ENCODE measurements at places on chromosomes 12 and 14.

DNA sequence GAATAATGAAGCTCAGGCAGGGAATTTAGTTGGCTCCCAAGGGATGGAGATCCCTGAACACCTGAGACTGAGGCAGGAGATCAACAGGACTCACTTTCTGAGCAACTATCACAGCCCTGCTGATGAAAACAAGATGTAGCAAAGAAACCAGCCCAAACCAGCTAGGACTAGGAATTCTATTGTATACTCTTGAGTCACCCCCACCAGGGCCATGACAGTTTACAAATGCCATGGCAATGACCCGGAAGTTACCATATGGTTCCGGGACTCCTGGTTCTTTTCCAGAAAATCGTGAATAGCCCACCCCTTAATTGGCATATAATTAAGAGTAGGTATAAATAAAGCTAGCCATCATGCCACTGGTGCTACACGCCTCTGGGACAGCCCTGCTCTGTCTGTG, 46.0 kb upstream of the OASL start:
- no peak for DNase-seq

GRCh38 chr14:61484031-61484430, 162.7 kb downstream of the PRKCH start:
- DNase-seq, result no peak

- no peak for DNase-seq
Measured at GRCh38 chr12:68364328-68364727, 32.2 kb upstream of the MDM1 start.

GRCh38 chr12:24803430-24804245, 145.3 kb downstream of the BCAT1 start:
- DNase-seq, result no peak

DNA sequence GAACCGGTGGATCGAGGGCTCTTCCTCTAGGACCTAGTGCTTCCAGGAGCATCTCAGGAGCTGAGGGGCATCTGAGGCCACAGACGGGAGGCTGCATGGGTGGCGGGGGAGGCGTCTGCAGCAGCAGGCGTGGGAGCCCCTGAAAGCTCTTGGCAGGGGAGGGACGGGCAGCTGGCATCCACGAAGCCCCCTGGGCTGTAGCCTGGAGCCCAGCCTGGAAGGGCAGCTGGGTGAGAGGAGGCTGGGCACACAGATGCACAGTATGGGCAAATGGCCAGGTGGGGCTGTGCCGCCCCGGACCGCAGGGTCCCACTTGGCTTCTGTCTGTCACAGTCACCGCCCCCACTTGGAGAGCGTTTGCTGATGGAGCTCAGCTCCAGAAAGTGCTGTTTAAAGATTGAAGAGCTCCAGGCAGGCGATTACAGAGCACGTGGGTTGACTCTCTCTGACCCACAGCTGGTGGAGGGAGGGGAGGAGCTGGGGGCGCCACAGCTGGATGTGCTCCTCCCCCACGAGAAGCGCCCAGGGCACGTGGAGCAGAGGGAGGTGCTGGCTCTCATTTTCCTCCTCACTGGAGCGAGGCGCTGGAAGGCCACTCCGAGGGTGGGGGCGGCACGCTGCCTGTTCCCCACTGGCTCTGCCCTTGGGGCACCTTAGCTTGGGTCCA, 155.0 kb upstream of the C14orf180 start:
- no peak for DNase-seq

- no peak for DNase-seq
Measured at GRCh38 chr12:58926586-58926985, 6.3 kb upstream of the LRIG3 start.

- DNase-seq, result no peak
Measured at GRCh38 chr12:12167847-12168246, 97.1 kb downstream of the BCL2L14 start.

GRCh38 chr12:119274636-119275065, 59.9 kb upstream of the CCDC60 start:
- no peak for DNase-seq

DNA sequence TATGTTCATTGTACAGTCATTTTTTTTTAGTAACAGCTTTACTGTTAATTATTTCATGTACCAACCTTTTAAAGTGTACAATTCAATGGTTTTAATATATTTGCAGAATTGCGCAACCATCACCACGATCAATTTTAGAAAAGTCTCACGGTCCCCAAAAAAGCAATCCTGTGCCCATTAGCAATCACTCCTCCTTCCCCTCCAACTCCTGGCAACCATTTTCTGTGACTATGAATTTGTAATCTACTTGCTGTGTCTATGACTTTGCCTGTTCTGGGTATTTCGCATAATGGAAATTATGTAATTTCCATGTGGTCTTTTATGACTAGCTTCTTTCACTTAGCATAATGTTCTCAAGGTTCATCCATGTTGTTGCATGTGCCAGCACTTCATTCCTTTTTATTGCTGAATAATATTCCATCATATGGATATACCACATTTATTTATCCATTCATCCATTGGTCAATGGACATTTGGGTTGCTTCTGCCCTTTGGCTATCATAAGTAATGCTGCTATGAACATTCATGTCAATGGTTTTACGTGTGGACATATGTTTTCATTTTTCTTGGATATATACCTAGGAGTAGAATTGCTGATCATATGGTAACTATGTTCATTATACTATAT, 9.9 kb downstream of the KICS2 start:
- no peak for DNase-seq

DNA sequence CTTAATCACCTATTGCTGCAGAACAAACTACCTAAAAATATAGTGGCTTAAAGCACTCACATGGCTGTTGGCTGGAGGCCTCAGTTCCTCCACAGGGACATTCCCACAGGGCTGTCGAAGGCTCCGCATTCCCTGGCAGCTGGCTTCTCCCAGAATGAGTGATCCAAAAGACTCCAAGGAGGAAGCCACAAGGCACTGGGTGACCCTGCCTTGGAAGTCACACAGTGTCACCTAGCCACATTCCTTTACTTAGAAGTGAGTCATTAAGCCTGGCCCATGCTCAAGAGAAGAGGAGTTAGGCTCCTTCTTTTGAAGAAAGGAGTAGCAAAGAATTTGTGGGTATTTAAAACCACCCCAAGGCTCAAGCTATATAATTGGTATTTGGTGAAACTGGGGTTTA, 63.9 kb upstream of the MAP1LC3B2 start:
- no peak for DNase-seq

- no peak for DNase-seq
Measured at GRCh38 chr12:22532317-22532716, 12.0 kb downstream of the C2CD5 start.

DNA sequence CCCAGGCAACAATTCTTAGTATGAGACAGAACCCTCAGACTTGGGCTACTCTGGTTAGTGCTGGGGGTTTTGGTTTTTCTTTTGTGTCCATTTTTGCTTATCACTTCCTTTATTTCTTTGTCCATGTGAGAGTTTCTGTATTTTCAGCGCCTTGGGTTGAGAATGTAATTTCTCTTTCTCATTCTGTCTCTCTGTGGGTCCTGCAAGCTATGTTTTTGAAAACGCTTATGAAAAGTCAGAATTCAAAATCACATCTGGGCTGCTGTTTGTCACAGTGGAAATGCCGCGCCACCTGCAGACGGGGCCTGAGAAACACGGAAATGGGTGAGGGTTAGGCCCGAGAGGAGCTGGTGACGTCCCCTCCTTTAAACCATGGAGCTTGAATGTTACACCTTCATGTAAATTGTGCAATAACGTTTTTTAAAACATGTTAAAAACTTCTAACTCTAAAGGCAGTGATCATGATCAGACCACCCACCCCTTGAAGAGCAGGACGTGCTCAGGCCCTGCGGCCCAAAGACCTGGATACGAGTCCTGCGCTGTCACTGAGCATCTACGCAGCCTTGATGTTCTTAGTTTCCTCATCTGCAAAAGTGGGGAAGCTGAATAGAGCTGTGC, 26.1 kb downstream of the JDP2 start:
- DNase-seq, result no peak

DNA sequence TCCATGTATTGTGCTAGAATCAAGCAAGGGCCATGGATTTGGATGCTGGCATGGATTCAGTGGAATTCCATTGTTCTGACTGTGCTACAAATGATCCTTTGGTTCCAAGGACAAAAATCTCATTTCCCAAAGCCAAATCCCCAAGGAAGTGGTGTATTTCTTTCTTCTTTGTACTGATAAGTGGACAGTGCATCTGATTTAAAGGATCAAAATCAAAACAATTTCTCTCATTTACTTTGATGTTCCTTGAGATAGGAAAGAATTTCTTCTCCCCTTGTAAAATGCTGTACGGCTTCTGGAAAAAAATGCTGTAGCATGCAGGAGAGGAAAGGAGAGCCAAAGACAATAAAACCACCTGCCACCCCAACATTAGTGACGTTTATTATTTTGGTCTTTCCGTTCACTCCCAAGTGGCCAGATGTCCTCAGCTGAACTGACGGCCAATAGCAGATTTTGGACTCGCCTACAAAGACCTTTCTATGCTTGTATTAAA, 185.7 kb downstream of the PRKD1 start:
- DNase-seq, result peak; percentile 16

- no peak for DNase-seq
Measured at GRCh38 chr12:41367726-41368405, 179.7 kb downstream of the PDZRN4 start.

- DNase-seq, result no peak
Measured at GRCh38 chr12:105033851-105034250, 47.7 kb downstream of the NOPCHAP1 start.

GRCh38 chr12:79058342-79058741, 193.8 kb downstream of the SYT1 start:
- DNase-seq, result no peak

DNA sequence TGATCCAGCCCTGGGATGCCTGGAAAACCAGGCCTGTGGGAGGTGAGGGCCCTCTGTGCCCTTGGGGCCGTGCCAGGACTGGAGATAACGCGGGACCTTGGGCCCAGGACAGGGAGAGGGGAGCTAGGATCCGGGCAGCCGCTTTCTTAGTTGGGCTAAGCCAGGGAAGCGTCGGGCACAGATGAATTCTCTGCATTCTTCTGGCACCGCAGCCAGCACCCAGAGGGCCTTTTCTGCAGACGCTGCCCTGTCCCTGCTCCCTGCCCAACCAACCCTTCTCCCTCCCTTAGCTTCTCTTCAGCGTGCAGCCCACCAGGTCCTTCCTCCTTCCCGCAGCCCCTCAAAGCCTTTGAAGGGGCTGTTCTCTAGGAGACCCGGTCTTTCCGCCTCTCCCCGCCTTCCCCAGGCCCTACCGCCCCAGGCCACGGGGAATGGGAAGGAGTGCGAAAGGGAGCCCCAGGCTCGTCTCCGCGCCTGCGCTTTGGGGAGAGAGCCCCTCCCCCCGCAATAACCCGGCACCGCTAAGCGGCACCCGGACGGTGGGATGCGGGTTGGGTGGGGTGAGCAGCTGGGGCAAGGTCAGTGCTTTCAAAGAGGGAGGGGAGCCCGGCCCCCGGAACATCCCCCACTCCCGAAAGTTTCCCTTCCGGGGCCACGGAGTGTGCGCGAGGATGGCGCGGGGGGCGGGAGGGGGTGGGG, 663 bp downstream of the NCKAP5L start:
- peak; percentile 74 for DNase-seq

DNA sequence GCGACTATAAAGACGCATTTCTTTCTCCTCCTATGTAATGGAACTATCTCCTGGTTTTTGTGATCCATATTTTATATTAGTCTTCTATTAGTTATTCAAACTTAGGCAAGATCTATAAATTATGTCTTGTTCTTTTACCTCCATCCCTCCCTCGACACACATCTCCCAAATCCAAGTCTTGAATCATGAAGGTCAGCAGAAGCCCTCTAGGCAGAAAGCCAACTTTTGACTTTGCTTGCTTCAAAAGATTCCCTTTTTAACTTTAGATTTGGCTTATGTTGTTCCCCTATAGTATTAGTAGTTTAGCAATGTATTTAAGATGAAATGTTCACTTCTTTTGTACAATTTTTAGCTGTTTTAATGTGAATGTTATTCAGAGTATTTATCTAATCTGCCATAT, 689.8 kb downstream of the SLC6A15 start:
- no peak for DNase-seq

- DNase-seq, result no peak
Measured at GRCh38 chr12:39975374-39975918, 130.4 kb downstream of the SLC2A13 start.

DNA sequence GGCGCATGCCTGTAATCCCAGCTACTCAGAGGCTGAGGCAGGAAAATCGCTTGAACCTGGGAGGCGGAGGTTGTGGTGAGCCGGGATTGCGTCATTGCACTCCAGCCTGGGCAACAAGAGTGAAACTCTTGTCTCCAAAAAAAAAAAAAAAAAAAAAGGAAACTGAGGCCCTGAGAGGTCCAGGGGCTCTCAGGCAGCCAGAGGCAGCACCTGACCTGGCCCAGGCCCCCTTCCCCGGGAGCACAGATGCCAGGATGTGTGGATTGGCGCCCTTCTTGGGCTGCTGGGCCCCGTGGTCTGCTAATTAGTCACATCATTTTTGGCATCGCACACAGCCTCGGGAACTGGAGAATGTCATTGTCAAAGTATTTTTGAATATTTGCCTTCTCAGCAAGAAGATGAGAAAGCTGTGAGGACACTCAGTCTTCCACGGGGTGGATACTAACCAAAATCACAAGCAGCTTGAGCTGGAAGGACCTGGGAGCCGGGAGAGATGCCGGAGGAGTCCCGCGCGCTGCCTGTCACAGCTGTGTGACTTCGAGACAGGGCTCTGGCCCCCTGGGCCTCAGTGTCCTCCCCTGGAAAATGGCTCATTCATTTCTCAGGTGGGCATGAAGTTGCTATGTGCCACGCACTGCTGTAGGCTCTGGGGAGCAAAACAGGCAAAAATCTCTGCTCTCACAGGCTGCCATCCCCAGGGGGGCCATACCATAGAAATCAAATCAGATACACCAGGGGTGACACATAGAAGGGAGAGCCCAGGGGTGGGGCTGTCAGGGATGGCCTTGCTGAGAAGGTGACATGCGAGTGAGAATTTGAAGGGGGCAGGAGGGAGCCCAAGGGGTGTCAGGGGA, 12.5 kb upstream of the RCOR1 start:
- no peak for DNase-seq

GRCh38 chr12:87136330-87136976, 880.3 kb upstream of the MGAT4C start:
- DNase-seq, result no peak

DNA sequence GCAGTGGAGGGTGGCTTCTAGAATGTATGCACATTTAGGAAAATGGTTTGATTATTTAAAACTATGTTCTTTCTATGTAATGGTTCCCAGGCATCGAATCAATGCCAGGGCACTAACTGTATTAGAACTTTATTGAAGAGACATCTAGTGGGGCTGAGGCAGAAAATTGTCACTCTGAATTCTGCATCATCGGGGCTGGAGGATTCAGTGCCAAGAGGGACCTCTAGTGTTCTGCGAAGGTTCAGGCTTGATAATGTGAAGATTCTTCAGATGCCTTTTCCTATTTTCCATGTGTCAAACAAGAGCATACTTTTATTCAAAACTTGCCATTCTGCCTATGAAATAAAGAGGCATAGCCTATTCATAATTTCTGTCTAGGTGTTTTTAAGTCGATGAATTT, 146.3 kb downstream of the CAND1 start:
- peak; percentile 13 for DNase-seq

DNA sequence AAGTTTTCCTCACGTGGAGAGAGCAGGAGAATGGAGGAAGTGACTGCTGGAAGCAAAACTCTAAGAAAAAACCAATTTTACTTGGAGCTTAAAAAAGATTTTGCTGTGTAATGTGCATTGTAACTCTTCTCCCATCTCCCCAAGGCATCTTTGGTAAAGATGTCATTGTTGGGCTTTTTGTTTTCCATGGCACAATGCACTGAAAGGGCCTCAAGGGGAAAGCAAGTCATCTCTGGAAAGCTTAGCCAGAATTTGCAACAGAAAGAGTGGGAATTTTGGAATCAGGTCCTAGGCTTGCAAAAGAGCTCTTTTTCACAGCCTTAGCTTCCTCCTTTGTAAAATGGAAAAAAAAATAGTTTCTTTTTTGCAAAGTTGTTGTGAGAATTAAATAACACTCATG, 7.9 kb upstream of the PPM1A start:
- DNase-seq, result no peak

GRCh38 chr14:44945264-44945663, 16.5 kb downstream of the KLHL28 start:
- DNase-seq, result no peak
